ENCODE measurements at places on chromosomes 12 and 14.

DNA sequence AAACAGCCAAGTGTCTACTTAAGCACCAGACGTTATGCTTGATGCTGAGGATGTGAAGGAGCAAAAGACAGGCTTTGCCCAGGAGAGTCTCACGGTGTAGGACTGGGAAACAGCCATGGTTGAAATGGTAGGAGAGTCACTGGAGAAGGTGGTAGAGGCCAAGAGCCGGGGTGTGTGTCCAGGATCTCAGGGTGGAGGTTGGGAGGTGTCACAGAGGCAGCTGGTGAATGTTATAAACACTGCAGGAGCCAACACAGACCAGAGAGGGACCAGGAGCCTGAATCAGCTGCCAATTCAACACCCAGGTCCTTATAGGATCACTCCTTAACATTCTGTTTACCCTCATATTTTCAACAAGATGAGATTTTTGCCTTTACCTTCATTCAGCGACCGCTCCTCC lies 7.5 kb downstream of the NID2 start:
- DNase-seq = no peak

GRCh38 chr12:13976880-13977279 lies 4.5 kb downstream of the GRIN2B start:
- DNase-seq = no peak

DNA sequence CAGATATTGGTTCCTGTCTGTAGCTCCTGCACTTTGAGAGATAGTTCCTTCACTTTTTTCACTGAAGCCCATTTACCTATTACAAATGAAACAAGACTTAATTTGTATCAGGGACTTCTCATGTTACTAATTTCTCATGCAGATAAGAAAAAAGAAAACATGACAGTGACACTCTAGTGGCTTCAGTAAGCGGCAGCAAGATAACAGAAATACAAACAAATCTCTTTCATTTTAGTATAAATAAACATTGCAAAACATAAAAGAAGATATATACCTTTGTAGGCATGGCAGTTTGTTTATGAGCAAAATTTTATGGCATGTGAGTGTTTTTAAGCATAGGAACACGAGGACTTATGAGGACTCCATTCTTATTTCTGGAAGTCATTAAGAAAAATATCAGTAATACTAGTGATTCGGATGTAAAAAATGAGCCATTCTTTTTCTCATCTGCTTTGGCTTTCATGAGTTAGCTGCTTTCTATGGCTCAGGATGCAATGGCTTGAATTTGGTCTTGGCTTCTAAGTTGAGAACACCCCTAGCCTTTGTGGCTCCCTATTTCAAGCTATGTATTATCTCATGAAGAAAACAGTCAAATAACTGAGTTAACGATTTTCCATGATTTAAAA lies 310.1 kb upstream of the RGS6 start:
- DNase-seq = no peak

- no peak for DNase-seq
Observed at GRCh38 chr14:49546766-49547165, 39.4 kb downstream of the RPS29 start.

- DNase-seq = no peak
Observed at GRCh38 chr12:77553976-77554619, 276.6 kb upstream of the NAV3 start.

- DNase-seq = no peak
Observed at GRCh38 chr12:47941871-47942613, 21.4 kb upstream of the TMEM106C start.

DNA sequence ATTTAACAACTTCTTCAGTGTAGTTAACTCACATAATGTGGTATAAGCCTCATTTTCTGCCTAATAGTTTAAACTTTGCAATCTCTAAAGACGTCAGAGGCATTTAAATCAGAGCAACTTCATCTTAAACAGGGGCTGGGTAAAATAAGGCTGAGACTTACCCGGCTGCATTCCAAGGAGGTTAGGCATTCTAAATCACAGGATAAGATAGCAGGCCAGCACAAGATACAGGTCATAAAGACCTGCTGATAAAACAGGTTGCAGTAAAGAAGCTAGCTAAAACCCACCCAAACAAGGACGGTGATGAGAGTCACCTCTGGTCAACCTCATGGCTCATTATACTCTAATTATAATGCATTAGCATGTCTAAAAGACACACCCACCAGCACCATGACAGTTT lies 115.6 kb upstream of the PKP2 start:
- DNase-seq = no peak

DNA sequence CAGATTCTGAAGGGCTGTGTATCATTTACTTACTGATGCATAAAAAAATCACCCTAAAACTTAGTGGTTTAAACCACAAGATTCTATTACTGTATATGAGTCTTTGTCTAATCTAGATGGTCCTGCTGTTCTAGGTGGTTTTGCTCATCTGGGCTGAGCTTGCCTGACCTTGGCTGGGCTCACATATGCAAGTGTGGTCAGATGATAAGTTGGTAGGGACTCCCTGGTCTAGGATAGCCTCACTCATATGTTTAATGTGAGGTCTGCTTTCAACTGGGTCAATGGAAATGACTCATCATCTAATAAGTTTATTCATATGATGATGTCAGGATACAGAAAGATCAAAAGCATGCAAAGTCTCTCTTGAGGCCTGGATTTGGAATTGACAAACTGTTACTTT lies 887.8 kb downstream of the TRHDE start:
- DNase-seq = no peak

DNA sequence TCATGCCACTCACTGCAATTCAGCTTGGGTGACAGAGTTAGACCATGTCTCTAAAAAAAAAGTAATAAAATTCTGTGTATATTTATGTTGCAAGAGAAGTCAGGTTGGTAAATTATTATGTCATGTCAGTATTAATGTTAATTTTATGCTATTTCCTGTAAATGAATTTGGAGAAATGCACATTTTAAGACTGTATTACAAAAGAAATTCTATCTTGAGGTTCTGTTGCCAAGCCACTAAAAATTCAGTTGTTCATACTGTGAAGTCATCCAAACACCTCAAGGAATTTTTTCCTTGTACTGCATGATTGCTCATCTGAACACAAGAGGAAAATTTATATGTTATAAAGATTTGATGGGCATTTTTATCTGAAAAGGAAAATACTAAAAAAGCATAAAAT lies 23.3 kb upstream of the HMGA2 start:
- DNase-seq = no peak

DNA sequence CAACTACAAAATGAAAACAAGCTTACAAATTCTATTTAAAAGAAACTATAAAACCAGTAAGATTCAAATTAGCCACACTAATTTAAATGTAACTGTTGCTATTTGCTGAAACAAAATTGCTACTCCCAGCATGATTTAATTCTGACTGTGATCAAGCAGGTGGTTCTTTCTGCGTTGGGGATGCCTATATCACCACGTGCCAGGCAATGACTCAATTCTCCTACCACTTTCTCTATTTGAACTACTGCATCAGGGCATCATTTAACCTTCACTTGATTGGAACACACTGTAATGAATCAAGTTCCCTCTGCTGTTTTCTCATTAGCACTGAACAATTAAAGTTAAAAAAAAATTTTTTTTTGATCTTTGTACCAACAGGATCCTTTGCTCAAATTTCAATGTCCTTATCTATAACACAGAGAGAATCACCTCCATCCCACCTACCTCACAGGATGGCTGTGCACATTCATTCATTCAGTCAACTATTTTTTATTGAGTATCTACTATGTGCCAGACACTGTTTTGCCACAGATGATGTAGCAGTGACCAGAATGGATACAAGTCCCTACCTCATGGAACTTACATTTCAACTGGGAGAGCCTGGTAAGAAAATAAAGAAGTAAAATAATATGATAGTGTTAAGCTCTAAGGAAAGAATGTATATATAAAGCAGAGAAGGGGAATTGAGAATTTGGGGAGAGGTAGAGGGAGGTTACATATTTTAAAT lies 8.0 kb upstream of the ACTN1 start:
- no peak for DNase-seq

DNA sequence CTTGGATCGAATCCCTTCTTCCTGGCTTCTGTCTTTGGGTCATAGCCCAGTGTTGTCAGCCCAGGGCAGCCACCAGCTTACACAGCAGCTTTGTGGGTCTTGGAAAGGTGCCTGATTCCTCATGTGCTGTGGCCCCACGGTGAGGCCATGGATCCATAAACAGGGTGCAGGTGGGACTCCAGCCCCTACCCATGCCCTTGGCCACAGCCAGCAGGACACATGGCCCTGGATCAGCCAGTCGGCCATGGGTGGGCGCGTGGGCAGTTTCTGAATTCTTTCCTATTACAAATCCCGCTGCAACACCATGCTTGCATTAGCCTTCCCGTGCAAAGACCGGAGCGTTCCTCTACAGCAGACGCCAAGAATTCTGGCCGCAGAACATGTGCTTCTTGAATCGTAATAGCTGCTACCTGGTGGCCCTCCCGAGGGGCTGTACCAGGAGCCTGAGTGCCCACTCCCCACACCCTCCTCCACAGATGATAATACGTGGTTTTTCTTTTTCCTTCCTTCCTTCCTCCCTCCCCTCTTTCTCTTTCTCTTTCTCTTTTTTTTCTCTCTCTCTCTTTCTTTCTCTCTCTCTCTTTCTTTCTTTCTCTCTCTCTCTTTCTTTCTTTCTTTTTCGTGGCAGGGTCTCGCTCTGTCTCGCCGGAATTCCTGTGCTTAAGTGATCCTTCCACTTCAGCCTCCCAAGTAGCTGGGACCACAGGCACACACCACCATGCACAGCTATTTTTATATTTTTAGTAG lies 2.9 kb upstream of the MMP17 start:
- no peak for DNase-seq

GRCh38 chr12:95989504-95990123 lies 6.5 kb downstream of the HAL start:
- DNase-seq = no peak

GRCh38 chr14:21066882-21067502 lies 3.1 kb upstream of the ARHGEF40 start:
- no peak for DNase-seq

DNA sequence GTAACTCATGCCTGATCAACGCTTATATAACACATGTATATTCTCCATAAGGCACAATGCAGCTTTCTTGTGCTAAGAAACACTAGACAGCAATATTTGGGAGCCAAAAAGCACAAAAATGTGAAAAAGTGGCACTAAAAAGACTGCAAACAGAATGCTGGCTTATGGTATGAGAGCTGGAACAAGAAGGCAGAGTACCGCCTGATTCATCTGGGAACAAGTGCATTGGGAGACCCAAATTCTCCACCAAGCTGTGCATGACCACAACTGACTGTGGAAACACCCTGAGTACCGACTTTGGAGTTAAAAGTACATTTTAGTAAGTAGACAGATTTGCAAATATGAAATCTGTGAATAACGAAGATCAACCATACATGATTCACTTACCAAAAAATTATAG lies 25.1 kb downstream of the E2F7 start:
- no peak for DNase-seq

DNA sequence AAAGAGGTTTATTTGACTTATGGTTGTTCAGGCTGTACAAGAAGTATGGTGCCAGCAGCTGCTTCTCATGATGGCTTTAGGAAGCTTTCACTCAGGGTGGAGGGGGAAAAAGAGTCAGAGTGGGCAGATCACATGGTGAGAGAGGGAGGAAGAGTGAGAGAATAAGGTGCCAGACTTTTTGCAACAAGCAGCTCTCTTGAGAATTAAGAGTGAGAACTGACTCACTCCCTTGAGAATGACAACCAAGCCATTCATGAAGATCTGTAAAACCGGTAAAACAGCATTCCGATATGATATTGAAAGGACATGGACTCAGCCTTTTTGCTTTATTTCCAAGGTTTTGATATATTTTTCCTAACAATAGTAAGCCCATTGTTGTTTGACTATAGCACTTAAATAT lies 501.2 kb downstream of the GALC start:
- no peak for DNase-seq

- no peak for DNase-seq
Observed at GRCh38 chr12:96204381-96204780, 10.2 kb downstream of the ELK3 start.

DNA sequence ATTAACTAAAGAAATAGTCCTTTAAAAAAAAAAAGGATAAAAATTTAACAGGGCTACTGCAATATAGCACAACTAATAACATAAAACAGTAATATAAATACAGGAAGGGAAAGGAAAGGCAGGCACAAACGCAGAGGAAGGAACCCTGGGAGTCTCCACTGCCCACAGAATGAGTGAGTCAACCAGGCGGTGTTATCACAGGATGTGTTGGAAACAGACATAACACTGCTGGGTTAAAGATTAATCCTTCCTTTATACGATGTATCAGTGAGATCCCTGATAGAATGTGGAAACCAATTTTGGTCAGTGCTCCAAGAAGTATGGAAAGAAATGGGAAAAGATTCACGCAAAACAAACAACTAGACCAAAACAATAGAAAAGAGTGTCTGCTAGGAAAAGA lies 47.9 kb downstream of the FGD6 start:
- DNase-seq = no peak

DNA sequence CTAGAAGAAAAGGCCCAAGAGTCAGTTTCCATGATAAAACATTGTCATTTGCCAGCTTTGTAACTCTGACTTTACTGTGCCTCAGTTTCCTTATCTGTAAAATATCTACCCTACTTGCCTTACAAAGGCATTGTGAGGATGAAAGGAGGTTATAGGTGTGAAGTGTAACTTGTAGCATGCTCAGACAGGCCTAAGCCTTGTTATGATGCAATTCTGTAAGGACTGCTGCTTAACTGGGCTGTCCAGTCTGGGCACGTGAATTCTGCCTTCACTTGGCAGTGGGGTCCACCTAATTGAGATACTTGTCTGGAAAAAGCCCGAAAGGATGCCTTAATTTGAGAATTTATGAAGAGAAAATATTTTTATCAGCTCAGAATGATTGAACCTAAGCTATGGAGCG lies 114.5 kb upstream of the DYRK2 start:
- no peak for DNase-seq

GRCh38 chr12:68290126-68290525 lies 36.7 kb upstream of the IL22 start:
- no peak for DNase-seq
